ENCODE measurements at places on chromosomes 6 and 20.
A peak's percentile ranks its signal among the peaks of the same experiment; 100 is the strongest.

DNA sequence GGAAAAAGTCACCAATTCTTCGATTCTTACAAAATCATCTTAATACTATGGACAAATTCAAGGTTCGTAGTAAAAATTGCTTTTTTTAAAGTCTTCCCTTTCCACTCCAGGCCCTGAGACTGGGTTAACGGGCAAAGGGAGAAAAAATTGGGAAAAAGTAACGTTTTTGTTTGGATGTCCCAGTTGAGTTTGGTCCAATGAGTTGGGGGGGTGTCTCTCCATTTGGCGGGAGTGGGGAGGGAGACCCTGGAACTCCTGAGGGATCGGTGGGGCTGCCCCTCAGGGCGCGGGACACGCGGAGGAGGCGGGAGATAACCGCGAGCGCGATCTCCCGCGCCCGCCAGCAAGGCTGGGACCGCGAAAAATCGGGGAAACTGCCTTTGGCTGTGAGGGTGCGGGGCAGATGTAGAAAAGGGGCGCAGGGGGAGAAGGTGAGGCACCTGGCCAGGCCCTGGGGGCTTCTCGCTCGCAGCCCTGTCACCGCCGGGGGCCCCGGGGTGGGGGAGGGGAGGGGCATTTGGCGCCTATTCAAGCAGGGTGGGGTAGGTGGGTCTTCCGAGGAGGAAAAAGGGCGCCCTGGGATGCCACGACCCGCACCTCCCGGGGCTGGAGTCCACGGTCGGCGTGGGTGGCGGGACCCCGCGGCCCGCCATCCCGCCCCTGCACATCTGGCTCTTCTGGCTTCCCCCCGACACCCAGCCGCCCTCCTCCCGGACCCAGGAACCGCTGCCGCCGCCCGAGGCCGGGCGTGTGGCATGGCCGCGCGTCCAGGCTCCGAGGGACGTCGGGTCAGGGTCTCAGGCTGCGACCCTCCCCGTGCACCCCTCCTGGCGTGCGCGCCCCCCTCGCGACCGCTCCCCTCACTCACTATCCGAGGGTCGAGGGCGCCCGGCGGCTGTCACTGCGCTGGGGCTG lies 595 bp downstream of the FBXO5 start:
- DNase-seq, result no peak

DNA sequence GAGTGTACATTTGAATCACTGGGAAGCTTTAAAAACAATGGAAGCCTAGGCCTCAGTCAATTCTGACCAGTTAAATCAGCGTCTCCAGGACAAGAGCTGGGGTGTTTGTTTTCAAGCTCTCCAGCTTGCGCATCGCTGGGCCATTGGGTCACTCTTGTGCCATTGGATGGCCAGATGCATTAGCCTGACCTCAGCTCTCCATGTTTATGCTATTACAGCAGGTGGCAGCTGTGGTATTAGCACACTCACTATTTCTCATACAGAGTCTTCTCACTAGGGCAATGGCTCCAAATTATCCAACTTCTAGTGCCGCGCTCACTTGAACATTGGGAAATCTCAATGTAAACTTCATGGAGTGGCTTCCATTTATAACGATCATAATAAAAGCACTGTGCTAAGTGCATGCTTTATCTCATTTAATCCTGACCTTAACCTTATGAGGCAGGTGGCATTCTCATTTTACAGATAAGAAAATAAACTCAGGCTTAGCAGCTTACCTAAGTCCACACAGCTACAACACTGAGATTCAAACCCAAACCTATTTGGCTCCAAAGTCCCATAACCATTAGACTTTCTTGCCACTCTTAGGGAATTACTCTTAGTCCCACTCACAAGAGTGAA lies 108.8 kb downstream of the PPP1R14C start:
- DNase-seq, result no peak

- DNase-seq, result no peak
Measured at GRCh38 chr6:134256862-134257261, 61.0 kb downstream of the SGK1 start.

DNA sequence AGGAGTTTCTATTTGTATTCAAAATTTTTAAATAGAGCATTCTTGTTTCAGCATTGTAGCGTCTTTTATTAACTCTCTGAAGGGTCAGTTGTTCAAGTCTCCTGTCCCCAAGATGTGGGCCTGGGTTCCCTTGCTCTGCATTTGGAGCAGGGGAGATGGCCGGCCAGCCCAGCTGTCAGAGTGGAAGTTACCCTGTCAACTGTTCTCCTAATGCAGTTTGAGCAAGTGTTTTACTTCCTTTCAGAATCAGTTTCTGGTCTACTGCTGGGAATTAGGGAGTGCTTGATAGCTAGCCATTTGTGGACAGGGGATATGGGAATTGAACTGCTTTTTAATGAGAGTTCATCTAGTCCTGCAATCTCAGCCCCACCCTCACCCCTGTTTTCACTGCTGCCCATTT lies 116.6 kb downstream of the QKI start:
- no peak for DNase-seq

GRCh38 chr6:122449069-122449468 lies 22.5 kb downstream of the SERINC1 start:
- DNase-seq, result no peak

DNA sequence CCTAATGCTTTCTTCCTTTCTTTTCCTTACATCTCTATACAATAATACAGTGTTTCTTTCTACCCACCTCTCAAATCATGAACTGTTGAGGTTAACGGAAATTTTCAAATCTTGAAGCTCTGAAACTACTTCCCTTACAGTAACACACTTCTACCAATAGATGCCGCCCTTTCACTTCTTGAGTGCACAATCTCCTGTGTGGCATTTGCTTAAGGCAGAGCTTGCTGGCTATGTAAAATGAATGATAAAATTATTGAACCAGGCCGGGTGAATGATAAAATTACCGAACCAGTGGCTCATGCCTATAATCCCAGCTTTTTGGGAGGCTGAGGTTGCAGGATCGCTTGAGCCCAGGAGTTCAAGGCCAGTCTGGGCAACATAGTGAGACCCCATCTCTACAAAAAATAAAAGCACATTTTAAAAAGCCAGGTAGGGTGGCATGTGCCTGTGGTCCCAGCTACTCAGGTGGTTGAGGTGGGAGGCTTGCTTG lies 56.8 kb downstream of the KCNS1 start:
- peak; percentile 27 for DNase-seq

DNA sequence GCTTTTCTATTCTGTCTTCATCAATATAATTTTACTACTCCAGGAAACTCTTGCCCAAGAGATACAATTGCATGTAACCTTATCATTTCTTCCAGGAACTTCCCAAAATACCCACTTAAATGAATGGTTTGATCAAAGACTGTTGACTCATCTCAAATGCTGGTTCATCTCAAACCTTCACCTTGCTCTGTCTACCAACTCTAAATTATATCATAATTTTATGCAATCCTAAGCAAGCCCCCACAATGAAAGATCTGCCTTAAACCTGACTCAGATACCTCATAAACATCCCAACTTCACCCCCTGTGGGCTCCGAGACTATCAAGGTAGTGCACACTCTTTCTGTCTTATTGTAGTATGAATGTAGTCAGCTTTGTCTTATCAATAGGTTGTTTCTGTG lies 65.5 kb upstream of the GCM1 start:
- DNase-seq, result no peak

- DNase-seq, result no peak
Measured at GRCh38 chr6:169162249-169162648, 91.4 kb downstream of the THBS2 start.

- no peak for DNase-seq
Measured at GRCh38 chr20:25090492-25091429, 8.8 kb upstream of the VSX1 start.

GRCh38 chr6:160273196-160273595 lies 14.6 kb upstream of the SLC22A2 start:
- DNase-seq, result no peak

DNA sequence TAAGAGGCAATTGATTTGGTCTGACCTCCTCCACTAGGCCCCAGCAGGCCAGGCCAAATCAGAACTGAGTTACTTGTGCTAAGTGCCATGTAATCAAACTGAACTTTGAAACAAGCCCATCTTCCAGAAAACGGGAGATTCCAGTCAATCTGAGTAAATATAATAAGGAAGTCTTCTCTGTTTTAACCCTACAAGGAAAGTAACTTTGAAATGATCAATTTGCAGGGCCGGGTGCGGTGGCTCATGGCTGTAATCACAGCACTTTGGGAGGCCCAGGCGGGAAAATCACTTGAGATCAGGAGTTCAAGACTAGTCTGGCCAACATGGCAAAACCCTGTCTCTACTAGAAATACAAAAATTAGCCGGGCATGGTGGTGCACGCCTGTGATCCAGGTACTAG lies 2.0 kb upstream of the SHLD1 start:
- no peak for DNase-seq

GRCh38 chr6:27545271-27546046 lies 72.6 kb upstream of the ZNF184 start:
- DNase-seq, result peak; percentile 71

- DNase-seq, result no peak
Measured at GRCh38 chr6:16420337-16420714, 181.9 kb downstream of the GMPR start.

- no peak for DNase-seq
Measured at GRCh38 chr6:72677740-72678139, 55.9 kb downstream of the KCNQ5 start.

DNA sequence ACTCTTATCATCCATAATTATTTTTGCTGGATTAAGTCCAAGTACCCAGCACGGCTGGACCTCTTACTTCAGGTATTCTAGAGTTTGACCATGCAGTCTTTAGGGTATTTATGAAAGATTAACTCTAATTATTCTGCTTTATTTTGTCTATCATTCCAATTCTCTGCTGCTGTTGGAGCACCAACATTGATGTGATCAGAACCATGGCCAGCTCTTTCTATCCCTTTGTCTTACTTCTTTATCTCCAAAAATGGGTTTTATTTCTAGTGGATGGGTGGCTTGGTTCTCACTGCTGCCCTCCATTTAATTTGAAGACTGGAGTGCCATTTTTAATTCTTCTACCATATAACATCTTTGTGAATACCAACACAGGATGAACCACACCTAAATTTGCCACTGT lies 704.3 kb downstream of the FRK start:
- no peak for DNase-seq

GRCh38 chr6:57104336-57104735 lies 14.3 kb downstream of the ZNF451 start:
- no peak for DNase-seq

DNA sequence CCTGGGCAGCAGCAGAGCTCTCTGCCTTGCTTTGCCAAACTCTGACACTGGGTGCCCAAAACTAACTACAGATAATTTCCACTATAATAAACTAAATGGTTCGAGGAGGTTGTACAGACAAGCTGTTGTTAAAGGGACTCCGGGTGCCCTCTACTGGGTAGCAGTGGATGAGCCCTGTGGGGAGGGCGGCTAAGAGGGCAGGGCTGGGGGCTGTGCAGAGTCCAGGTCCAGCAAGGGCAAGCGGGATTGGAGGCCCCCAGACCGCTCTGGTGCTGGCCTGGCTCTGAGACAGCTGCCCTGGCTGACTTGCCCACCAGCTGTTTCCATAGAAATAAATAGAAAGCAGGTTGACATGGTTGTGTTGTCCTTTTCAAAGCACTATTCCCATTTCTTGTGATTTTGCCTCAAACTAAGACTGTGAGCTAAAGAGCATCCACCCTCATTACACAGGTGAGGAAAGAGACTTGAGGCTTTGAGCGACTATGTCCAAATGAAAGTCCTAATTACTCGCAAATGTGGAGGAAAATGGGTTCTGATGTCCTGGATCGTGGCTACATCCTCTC lies 167.6 kb upstream of the CST7 start:
- no peak for DNase-seq

- DNase-seq, result no peak
Measured at GRCh38 chr6:29142309-29142708, 28.4 kb upstream of the OR2J2 start.

- no peak for DNase-seq
Measured at GRCh38 chr6:16882230-16882629, 121.0 kb upstream of the ATXN1 start.

DNA sequence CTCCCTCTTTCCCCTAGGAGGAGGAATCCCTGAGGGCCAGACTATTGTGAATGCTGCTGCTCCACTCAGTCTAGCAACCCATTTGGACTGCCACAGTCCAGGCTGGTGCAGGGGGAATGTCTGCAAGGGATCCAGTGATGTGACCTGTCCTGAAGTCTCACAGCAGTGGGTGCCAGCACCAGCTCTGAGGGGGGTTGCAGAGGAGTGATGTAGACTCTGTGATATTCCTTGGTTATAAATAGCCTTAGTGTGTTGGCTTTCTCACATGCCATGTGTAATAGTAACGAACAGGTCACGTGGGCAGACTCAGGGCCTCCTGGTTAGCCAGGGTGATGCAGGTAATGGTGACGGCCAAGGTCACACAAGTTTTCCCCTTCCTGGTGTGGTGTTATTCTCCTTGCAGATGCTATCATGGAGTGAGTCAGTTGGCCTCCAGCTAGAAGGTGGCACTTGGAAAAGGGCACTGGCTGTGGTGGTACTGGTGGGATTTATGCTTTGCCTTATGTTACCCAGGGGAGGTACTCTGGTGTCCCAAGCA lies 404.4 kb downstream of the UTRN start:
- no peak for DNase-seq

GRCh38 chr6:7974938-7975763 lies 64.6 kb upstream of the TXNDC5 start:
- no peak for DNase-seq

GRCh38 chr6:35477028-35477427 lies 8.8 kb downstream of the RPL10A start:
- no peak for DNase-seq

GRCh38 chr6:105204768-105205167 lies 25.0 kb upstream of the POPDC3 start:
- DNase-seq, result no peak

GRCh38 chr6:3838992-3839867 lies 9.9 kb upstream of the FAM50B start:
- DNase-seq, result no peak

DNA sequence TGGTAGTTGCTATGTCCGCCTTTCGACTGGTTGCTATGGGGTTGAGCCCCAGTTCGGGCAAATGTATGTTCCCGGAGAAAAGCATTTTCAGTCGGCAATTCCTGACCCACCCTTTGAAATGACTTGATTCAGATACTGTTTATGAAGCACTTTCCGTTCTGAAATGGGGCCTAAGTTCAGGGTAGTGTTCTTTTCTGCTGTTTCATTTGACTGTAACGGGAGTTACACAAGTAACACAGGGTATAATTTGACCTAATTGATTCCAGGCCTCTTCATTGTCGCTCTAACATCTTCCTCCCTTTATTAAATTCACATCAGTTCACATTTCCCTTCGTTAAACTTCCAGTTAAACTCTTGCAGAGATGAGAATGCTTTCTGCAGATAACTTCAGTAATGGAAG lies 85.5 kb downstream of the BMP6 start:
- no peak for DNase-seq

GRCh38 chr6:160391419-160392116 lies 43.4 kb downstream of the SLC22A3 start:
- no peak for DNase-seq

DNA sequence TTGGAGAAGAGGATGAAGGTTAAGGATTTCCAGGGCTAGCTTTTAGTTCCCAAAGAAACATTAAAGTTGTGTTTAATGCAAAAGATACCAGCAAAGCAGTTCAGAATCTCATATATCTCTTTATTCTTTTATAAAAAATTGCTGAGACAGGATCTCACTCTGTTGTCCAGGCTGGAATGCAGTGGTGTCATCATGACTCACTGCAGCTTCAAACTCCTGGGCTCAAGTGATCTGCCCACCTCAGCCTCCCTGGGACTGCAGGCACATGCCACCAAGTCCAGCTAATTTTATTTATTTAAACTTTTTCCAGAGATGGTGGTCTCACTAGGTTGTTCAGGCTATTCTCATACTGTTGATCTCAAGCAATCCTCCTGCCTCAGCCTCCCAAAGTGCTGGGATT lies 41.1 kb upstream of the CAP2 start:
- DNase-seq, result no peak

- DNase-seq, result no peak
Measured at GRCh38 chr6:50333696-50334095, 284.0 kb upstream of the DEFB112 start.

- DNase-seq, result no peak
Measured at GRCh38 chr6:46465294-46466165, 25.7 kb downstream of the RCAN2 start.
